RCC 7860 (cell line): ENCODE measurements at places on chromosomes 1 and 21.

GRCh38 chr1:111453706-111454105, 4.4 kb downstream of the ATP5PB start:
- DNase-seq = no peak

DNA sequence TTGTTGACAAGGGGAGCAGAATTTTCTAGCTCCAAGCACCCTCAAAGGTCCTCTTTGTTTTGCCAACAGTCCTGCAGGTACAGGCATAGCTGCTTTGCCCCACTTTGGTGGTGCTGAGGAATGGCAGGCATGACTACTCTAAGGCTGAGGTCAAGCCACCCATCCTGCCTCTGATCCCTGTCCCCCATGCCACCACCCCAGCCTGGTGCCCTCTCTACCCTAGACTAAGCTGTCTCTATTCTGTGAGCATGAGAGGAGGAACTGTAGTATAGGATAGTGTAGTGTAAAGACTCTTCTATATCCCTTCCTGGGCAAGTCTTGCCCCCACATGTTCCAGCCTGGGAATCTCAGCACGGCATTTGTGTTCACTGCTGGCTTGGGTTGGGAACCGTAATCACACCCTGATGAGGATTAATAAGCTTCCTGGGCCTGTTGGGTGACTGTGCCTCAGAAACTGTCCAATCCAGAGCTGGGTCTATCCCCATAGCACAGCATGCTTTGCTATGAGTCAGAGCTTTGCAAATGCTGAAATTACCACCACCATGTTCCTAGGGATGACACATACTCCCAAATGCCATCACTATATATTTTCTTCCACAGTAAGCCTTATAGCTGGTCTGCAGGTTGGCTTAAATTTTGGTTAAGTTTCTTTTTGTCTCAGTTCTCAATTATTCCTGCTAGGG, 105.7 kb upstream of the PPP2R5A start:
- peak; percentile 87 for DNase-seq

DNA sequence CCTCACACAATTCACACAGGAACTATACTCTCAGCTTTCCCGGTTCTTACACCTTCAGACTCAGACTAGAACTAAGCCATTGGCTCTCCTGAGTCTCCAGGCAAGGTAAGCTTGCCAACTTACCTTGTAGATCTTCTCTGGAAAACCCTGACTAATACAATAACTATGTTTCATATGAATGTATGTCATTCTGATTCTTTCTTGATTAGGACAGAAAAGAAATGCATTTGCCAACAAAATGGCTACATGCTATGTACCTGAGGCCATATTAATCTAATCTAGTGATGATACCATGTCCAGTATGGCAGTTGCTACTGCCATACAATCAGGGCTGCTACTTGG, 9.8 kb upstream of the ZSWIM5 start:
- no peak for DNase-seq

GRCh38 chr1:99705385-99705784, 59.5 kb downstream of the PALMD start:
- DNase-seq = no peak
